ENCODE measurements at places on chromosomes 6 and 20.
A peak's percentile ranks its signal among the peaks of the same experiment; 100 is the strongest.

DNA sequence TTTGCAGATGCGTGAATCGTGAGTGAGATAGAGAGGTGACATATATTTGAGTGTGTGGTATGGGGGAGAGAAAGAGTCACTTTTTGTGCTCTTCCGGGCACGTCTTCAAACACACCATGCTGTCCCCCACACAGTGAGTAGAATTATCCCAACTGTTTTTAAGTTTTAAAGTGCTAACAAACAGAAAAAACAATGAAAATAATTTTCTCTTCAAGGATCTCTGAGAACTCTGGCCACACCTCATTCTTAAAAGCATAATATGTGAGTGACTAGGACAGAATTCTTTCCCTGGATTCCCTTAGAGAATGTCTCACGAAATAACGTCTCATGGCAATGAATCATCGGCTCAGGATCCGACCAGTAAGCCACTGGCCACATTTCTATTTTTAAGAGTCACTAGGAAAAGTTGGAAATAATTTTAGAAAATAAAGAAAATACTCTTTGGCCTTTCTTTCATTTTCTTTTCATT is 235.7 kb upstream of the ZNF217 start:
- peak; percentile 29 for DNase-seq

DNA sequence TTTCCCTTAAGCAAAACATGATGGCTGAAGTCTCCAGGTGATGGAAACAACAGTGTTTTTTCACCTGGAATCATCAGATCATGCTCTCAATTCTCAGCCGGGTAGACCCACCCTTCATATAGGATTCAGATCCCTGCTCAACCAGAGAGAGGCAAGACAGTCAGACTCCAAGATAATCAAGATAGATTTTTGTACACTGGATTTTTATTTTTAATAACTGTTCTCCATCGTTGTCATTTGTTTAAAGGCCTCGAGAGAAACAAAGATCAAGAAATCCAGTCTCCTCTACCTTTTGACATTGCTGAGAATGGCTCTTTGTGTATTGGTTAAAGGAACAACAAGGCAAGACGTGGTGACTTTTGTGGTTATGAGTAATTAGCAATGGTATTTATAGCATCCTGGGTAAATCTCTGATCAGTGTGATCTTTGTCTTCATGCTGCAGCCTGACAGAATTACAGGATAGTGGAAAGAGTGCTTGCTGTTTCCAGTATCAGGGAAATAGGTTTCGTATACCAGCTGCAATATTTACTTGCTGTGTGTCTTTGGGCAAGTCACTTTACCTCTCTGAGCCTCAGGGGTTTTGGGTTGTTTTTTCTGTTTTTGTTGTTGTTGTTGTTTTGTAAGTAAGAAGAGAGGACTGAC is 29.9 kb downstream of the ID4 start:
- peak; percentile 25 for DNase-seq

DNA sequence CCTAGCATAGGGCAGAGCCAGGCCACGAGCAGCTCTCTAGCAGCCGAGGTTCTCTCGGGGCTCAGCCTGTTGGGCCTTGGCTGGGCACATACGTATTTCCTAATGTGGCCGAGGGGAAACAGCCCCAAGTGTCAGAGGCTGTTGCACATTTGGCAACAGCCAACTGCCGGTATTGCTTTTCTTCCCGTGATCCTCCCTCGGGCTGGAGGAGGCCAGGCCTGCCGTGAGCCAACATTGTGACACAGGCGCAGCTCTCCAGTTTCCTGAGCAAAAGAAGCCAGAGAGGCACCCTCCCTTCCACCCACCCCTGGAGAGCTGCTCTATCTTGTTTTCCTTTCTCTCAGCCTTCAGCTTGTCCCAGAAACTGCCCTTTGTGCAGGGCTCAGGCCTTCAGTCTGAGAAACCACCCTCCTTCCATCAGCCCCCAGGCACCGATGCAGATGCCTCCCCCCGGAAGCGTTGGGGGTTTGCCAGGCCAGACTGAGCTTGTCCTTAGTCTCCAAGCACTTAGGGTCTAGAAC is 5.1 kb upstream of the BPI start:
- no peak for DNase-seq

DNA sequence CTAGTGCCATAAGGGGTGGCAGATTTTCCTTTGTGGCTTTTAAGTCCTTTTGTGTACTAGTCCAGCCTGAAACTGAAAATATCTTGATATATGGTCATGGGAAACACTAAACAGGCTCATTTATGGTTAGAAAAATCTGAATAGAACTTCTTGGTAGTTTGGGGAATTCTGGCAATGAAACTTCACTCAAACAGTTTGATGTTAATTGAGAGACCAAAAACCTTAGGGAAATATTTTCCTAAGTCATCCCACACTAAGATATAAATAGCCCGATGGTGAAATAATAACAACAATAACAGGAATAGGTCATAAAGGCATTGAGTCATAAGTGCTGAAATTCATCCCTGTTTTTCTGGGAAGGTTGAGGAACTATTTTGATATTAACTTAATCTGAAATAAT is 146.2 kb upstream of the SMLR1 start:
- no peak for DNase-seq

- DNase-seq: no peak
Observed at GRCh38 chr6:154874773-154875592, 120.1 kb upstream of the TIAM2 start.

- no peak for DNase-seq
Observed at GRCh38 chr20:53914091-53914780, 156.2 kb downstream of the BCAS1 start.

GRCh38 chr20:33828967-33829560 is 17.9 kb downstream of the CHMP4B start:
- DNase-seq: no peak

DNA sequence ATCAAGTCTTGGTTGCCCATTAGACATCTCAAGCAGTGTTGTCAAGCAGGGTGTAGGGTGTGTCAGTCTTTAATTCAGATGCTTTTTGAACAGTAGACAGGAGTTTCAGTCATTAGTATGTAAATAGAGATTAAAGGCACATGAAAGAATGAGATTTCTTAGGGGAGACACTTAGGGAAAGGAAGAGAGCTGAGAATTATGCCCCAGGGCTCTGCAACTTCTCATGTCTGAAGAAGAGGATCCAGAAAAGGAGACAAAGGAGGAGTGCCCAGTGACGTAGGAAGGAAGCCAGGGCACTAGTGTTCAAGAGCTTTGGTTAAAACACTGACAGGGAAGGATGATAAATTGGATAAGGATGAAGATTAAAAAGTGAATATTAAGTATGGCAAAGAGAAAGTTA is 569.7 kb downstream of the NKAIN2 start:
- DNase-seq: no peak

- no peak for DNase-seq
Observed at GRCh38 chr6:90197854-90198496, 98.7 kb downstream of the BACH2 start.

- DNase-seq: no peak
Observed at GRCh38 chr20:50249447-50250388, 59.1 kb downstream of the CEBPB start.

GRCh38 chr6:157393669-157394327 is 12.8 kb downstream of the ZDHHC14 start:
- DNase-seq: no peak

DNA sequence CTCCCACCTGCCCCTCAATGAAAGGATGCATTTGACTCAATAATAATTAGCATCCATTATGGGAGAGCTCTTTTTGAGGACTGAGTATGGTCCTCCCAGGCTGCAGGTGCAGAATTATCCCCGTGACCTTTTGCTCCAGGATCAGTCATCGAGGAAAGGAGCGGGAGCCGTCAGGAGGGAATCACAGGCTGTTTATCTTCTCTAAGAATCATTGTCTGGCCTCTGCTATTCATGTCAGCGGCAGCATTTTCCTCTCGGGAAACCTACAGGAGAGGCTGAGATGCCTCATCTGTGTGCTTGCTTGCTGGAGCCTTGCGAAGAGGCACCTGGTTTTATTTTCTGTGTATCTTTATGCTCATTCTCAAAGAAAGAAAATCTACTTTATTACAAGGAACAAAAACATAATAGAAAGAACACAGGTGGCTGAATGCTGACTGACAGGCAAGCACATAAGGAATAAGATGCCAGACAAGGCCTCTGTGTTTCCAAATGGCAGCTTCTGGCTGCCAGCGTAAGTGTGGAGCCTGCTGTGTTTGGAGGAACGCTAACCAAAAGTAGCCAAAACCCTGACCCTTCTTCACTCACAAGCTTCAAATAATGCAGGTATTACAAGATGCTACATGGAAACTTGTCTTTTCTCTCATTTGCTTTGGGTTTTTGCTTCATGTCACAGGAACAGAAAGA is 539.1 kb upstream of the MARCKS start:
- DNase-seq: no peak

DNA sequence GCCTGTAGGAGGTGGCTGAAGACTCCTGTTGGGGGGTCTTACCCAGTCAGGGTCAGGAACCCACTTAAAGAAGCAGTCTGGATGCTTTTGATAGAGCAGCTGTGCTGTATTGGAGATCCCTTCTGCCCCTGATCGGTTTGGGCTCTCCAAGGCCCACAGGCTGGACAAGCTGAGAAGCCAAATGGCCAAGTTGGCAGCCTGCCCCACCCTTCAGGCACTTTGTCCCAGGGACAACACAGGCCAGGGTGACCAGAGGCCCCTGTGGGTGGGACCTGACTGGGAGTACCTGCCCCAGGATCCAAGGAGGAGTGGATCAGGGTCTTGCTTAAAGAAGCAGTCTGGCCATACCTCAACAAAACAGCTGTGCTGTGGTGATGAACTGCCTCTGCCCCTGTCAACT is 48.4 kb downstream of the ZC2HC1B start:
- DNase-seq: no peak

DNA sequence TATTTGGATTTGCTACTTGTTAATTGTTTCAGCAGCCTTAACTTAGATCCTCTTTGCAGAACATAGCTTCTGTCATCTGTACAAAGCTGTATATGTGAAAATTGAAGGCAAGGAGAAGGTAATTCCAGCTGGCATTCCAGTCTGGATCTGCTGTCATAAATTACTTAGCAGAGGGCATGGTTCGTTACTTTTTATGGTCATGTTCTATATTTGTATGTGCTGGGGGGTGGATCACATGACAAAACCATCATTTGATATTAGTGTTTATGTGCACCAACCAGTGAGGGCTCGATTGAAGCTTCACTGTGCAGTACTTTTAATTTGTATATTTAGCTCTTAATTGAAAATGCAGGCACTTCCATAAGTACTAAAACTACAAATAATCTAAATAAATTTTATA is 80.2 kb downstream of the CAP2 start:
- no peak for DNase-seq

DNA sequence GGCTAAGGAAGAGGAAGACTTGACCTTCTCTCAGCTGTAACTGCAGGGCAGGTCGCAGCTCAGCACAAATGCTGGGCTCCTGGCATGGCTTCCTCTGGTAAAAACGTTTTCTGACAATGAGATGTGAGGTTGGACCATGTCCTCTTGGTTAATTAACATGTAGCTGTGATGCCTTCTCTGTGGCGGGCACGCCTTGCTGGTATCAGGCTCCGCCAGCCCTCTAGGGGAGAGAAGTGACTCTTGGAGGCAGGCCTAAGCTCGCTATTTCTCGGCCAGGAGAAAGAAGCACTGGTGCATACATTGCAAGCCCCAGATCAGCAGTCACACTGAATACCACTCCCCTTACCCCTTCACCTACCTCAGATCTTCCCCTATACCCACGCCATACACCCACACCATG is 65.0 kb downstream of the QRSL1 start:
- no peak for DNase-seq

DNA sequence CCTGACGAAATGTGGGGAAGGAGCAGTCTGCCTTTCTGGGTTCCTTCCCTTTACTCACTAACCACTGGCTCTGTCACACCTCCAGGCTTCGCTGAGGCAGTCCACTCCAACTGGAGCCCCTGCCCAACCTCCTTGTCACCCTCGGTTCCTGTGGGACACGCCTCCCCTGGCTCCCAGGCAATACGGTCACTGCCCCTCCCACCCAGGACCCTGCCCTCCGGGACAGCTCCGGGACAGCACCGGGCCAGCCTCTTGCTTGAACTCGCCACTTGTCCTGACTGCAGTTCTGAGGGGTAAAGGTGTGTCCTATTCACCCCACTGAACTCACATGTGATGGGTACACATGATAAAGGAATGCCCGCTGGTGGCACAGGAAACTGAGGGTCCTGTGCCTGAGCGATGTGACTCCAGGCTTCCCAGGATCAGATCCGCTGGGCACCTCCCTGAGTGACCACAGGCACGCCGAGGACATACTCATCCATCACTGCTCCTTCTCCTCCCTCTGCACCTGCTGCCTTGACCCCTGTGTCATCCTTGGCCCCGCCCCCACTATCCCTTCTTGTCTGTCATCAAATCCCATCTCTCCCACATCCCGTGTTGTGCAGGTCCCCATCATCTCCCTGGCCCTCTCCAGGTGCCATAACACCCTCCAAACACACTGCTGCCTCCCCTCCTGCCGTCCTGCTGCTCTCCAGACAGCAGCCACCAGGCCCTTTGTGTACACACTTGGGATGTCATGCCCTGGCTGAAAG is 7.9 kb downstream of the SDCBP2 start:
- DNase-seq: no peak

GRCh38 chr20:52905241-52905994 is 66.7 kb upstream of the TSHZ2 start:
- no peak for DNase-seq

- no peak for DNase-seq
Observed at GRCh38 chr6:36386495-36387439, 702 bp downstream of the ETV7 start.

GRCh38 chr6:49142421-49143151 is 320.5 kb downstream of the MMUT start:
- DNase-seq: no peak

DNA sequence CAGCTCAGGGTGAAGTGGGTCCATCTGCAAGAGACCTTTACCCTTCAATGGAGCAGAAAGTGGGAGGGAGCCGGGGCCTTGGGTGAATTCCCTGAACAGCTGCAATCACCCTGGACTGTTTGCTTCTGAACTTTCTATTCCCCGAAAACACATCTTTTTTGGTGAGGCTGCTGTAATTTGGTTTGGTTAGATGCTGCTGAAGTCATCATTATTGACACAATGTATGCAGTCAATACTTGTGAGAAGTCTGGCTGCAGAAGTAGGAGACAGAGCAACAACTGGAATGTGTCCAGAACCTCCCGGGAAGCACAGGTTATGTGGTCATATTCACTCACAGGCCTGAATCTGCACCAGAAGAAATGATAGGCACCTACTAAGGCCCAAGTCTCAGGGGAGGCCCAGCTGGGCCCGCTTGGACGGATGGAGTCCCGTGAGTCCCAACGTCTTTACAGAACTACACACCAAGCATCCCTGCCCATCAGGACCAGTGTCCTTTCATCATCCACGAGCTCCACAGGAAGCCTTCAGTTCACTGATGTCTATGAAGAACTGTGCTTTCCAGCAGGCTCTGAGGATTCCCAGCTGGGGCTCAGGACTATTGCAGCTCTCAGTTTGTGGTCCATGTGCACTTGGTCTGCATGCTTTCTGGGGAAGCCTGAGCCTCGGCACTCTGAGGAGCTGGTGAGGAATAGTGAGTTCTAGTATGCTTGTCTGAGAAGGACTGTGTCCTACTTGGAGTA is 177.6 kb downstream of the THBS2 start:
- no peak for DNase-seq

DNA sequence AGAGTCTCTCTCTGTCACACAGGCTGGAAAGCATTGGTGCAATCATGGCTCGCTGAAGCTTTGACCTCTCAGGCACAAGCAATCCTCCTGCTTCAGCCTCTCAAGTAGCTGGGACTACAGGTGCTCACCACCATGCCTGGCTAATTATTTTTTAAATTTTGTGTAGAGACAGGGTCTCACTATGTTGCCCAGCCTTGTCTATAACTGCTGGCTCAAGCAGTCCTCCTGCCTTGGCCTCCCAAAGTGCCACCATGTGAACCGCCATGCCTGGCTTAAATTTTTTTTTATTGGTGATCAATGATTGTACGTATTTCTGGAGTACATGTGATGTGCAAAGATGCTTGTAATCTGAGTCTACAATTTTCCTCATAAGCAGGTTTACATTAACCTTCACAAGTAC is 54.8 kb downstream of the THBS2 start:
- no peak for DNase-seq

Measured in H54 (cell line).